ENCODE measurements at places on chromosomes 2 and 18.

DNA sequence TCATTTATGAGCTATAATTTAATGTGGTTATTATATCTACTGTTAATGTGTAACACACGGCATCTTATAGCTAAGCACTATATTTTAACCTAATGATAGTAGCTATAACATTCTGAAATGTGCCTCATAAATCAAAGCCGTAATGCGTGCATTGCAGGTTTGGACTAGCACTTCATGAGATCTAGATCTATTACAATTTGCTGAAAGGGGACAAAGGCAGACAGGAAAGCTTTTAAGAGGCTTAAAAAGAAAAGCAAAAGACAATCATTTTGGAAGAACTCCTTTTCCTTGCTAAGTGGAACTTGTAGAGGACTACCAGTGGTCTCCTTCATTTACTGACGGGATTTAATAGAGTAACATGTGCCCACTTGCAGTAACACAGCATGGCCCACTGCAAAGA lies 213.1 kb downstream of the NBAS start:
- no peak for DNase-seq

GRCh38 chr2:188620916-188621315 lies 329.2 kb downstream of the GULP1 start:
- no peak for DNase-seq

GRCh38 chr2:9423922-9424272 lies 443 bp downstream of the CPSF3 start:
- no peak for DNase-seq

- peak; percentile 55 for DNase-seq
These were observed 479 bp downstream of the SCN9A start for GRCh38 chr2:166375195-166375735.

GRCh38 chr2:68837861-68838341 lies 33.3 kb downstream of the BMP10 start:
- DNase-seq = peak; percentile 14

- DNase-seq = no peak
These were observed 163.4 kb downstream of the SH3RF3 start for GRCh38 chr2:109292386-109292785.

- no peak for DNase-seq
These were observed 654.1 kb upstream of the SYT4 start for GRCh38 chr18:43931439-43931838.

- no peak for DNase-seq
These were observed 592 bp downstream of the ME2 start for GRCh38 chr18:50879302-50880118.

DNA sequence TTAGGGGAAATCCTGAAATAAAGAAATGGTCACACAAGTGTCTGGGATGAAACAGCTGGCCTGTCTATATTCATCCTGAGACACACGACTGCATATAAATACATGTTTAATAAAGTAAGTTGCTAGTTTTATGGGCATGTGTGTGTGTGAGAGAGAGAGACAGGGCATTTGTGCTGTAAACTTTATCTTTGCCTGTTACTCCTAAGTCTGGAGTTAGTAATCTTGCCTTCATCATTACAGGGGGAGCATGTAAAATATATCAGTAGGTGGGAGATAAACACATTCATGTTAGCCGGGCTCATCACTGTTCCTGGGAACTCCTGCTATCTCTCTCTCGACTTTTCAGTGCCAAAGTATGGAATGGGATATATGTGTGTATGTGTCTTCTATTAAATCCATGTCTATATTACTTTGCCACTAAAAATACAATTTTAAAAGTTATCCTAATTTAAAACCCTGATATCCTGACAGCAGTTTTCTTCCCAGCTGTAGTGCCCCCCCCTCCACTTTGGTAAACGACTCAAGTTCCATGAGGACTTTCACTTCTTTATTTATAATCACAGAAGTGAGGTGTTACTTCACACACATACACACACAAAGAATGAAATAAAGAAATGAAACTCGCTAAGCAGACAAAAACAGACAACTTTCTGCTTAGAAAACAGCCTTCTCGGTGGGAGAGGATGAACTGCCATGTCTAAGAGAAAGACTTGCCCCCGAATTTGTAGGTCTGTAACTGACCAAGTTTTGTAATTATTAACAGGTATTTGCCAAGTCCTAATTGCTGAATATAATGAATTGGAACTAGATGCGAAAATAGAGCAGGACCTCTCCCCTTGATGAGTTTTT lies 947 bp downstream of the ZEB2 start:
- DNase-seq = peak; percentile 30

- DNase-seq = no peak
These were observed 406.3 kb downstream of the CDH7 start for GRCh38 chr18:66156946-66157687.

DNA sequence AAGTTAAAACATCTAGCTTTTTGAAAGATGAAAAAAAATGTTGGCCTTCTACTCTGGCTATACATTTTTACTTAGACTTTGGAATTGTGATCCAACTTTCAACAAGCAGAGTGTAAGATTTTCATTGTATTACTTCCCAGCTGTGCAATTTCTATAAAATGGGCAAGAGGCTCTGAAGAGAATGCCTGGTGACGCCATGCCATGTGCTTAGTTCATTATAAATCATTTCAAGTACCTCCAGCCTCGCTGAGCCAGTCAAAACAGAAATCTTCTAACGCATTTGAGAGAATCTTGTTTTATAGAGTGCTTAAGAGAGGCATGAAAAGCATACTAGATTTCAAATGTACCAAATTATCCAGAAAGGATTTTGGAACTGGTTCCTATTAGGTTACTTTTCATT lies 10.1 kb upstream of the STK17B start:
- DNase-seq = no peak

DNA sequence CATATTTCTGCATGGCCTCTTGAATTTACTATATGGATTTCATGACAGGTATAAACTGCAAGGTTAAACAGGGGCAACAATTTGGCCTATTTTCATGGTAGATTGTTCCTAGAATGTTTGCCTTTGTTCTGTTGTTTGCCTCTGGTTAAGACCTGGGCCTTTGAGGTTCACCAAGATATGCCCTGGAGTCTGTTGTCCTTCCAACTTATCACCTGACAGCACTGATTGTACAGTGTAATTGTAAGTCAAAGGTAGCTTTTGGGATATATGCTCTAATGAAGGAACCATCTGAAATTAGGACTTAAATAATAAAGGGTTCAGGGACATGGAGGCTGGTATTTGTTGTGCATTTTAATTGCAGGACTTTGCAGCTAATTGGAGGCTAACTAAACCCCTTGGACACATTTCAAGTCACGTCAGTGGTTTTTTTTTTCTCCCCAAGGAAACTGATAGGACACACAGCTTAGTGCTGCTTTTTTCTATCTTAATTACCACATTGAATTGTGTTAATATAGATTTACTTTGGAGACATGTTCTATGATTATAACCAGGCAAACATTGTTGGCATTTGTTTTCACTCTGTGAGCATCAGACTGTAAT lies 771.2 kb upstream of the LINC00305 start:
- DNase-seq = no peak

DNA sequence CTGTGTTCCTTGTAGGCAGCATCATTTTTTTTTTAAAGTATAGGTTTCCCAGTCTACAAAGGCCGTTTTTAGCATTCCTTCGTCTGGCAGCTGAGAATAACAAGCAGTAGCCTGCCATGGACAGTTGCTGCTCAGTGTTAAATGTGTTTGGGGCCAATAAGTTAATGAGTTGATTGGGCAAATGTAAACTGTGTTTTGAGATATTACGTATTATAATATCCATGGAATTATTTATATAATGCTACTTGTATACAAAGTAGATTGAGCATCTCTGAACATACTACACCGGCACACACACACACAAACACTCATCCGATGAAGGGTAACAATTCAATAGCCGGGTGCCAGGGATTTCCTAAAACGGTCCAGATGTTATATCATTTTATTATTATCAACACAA lies 97.2 kb downstream of the IRS1 start:
- DNase-seq = no peak

DNA sequence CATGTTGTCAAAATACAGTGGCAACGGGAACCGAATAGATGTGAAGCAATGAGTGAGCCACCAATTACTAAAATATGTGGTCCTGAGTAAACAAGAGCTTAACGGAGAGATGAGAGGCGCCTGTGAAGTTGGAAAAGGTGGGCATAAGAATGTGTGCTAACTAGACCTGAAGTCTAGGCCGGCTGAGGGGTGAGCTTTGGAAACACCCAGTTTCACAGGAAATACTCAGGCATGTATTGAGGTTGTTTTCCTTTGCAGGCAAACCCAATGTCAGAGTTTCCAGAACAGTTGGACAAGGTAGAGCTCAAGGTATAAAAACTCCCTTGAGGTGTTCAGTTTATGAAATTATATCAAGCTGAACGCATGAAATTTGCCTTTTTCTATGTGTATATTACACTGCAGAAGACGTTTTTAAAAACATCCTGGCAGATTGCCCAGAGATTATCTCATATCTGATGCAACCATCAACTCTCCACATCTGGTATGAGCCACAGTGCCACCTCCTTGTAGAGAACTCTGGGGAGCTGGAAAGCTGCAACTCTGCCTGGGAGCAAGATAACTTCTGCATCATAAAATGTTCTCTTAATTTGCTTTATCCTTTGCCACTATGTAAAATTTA lies 3.9 kb upstream of the WDSUB1 start:
- DNase-seq = peak; percentile 93

DNA sequence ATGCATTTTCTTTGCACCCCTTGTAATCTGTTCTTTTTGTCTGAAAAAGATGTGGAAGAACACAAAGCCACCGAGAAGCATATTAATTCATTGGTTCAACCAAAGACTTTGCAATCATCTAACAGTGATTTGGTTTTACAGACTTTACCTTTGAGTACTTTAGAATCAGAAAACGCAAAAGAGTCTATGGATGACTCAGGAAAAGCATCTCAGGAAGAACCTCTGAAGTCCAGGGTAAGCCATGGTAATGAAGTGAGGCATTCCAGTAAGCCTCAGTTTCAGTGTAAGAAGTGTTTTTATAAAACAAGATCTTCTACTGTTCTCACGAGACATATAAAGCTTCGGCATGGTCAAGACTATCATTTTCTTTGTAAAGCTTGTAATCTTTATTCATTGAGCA lies 35.2 kb downstream of the ZNF407 start:
- no peak for DNase-seq

- no peak for DNase-seq
These were observed 40.3 kb downstream of the AP1S3 start for GRCh38 chr2:223797037-223797436.

GRCh38 chr2:83782122-83782521 lies 677.0 kb downstream of the SUCLG1 start:
- no peak for DNase-seq

DNA sequence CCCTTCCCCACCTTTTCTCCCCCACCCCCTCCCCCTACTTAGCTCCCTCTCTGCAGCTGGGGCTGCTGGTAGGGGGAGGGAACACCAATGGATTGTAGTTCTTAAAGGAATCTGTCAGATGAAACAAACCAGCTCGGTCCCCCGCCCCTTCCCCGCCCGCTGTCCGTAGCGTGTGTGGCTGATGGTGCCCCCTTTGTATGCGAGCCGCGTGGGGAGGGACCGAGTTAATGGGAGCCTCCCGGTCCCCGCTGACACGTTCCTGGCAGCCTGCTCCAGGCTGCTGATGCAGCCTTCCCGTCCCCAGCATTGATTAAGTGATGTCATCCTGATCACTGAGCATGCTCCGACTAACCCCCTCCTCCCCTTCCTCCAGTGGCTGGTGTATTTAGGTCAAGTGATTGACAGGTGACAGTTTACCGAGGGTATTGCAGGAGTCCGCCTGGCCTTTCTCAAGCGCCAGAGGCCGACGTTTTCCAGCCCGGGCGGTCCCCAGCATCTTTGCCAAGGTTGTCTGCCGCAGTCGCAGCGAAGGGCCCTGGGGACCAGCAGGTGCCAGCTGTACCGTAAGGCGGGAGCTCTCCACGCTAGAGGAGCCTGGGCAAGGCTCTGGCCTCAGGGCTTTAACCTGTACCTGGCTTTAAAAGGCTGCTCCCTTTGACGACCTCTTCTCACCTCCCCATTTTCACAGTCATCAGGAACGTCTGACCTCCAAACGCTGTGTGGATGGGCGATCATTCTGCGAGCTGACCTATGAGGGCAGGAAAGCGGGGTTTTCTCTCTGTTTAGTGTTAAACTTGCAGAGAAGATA lies 1.8 kb downstream of the KIF5C start:
- DNase-seq = no peak

DNA sequence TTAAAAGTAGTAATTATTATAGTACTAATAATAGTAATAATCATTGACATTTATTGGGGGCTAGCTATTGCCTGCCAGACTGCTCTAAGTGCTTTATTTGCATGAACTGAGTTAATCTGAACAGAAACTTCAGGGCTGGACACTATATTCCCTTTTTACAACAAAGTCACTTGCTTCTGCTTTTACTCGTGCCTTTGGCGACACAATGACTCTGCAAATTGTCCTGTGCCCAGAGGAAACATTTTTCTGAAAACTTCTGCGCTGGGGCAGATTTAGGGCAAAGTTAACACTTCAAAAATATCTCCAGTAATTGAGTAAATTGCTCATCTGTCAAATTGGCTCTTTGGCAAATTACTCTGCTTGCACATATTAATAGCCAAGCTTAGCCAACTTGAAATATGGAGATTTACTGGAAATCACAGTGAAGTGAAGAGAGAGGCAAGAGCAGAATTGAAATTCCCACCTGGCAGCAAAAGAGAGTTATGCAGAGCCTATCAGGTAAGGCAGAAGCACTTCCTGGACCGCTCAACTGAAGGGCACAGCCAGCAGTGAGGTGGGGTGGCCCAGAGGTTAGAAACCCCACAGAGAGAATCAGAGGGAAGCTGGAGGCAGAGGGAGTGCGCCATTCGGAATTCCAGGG lies 36.3 kb downstream of the BMP10 start:
- DNase-seq = no peak

DNA sequence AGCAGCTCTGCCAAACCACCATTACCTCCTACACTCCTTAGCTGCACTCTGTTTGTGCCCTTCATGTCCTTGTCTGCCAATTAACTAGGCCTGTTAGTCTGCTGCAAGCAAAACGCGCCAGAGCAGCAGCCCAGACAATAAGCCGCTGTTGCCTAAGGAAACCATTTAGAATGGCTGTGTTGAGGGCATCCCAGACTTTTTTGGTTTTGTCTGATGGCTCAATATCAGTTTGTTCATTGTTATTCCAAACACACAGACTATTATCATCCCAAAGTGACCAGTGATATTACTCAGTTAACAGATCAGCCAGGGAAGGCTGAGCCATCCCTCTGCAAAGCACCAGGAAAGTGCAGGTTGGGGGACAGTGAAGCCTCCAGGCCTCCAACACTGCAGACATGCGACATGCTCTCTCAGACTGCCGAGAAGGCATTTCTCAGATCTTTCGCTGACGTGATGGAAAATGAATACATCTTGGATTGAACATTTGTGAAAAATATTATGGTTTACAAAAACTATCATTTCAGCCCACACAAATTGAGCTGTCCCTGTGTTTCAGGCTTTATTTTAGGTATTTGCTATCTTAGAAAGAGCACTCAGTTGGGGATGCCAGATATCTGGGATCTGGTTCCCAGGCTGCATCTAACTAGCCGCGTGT lies 182.0 kb upstream of the HNRNPA3 start:
- no peak for DNase-seq

DNA sequence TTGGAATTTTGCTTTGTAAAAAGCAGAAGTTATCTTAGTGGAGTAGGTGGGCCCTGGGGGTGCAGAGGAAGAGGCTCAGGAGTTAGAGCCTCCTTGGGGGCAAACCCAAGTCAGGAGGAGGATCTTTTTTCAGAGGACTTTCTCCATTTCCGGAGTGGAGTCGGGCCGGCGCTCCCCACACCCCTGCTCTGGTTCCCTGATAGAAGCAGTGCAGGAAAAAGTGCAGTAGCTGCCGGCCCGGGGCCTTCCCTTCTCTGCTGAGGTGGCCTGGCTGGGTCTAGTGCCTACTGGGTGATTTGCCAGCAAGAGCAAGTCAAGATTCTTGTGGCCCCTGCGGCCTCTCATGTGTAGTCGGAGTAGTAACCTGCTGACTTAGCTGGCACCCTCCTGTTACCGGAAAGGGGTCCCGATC lies 124.2 kb upstream of the HS6ST1 start:
- DNase-seq = no peak

Measured in adipocyte (in vitro differentiated cells).